C1 segment of cervical spinal cord (tissue), 14 donors: ENCODE measurements at places on chromosomes 4 and X.

DNA sequence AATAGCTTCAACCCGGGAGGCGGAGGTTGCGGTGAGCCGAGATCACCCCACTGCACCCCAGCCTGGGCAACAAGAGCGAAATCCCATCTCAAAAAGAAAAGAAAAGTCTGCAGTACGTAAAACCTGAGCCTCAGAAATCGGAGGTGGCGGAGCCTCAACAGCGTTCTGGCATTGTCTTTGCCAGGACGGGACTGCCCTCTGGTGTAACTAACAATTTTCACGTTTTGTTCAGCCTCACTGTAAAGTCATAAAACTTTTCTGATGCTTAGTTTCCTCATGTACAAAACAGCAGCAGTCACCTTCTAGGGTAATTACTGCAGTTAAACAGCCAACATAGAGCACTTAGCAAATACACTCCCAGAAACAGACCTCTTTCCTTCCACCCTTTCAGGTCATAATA, 121.7 kb downstream of the RBM47 start:
- DNase-seq, result no peak

- DNase-seq, result no peak
These were observed 548.1 kb downstream of the PACRGL start for GRCh38 chr4:21248331-21248730.

DNA sequence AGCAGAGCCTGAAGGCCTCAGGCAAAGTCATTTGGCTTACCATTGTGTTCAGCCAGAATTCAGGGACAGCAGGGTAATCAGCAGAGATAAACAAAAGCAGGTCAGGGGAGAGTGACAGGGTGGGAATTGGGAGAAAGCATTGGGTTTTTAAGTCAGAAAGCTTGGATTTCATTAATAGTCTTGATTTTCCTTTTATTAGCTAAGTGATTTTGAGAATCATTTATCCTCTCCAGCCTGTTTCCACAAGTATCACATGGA, 410.1 kb downstream of the HNRNPD start:
- DNase-seq, result no peak

- no peak for DNase-seq
These were observed 18.3 kb upstream of the MSX1 start for GRCh38 chr4:4841156-4841555.

DNA sequence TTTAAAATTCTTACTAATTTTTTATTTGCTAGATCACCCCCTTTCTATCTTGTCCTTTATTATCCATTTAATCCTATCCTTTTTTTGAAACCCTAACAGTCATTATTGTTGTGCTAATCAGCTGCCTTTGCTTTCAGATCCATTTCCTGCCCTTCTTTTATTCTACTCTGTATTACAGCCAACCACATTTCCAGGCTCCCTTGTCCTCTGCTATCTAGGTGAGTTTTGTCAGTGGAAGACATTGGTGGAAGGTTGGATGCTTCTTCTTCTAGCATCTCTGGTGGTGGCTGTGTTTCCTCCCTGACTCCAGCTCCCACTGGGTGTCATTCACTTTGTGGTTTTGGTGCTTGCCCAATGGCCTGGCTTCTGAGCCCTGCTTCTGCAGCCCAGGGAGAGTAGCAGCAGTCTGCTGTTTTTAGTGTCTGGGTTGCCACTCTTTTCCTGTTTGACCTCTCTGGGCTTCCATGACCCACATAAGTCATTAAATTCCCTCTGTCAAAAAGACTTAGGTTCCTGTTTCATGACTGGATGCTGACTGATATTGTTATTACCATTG, 225.2 kb upstream of the PGRMC2 start:
- DNase-seq, result no peak

DNA sequence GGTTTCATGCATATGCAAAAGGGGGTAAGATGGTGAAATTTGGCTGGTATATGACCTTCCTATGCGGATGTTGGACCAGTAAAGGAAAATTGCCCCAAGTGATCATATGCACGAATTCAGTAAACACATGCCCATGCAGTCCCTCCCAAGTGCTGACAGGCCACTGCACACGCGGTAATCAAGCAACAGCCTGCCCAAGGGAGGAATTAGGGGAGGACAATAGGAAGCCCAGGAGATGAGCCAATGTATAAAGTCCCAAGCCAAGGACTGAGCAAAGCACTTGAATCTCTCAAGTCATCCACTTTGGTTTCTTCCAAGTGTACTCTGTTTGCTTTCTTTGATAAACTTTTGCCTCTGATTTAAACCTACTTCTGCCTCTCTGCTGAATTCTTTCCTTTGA, 21.1 kb downstream of the MAGEB16 start:
- no peak for DNase-seq

GRCh38 chrX:79161655-79162054, 17.2 kb downstream of the GPR174 start:
- no peak for DNase-seq

DNA sequence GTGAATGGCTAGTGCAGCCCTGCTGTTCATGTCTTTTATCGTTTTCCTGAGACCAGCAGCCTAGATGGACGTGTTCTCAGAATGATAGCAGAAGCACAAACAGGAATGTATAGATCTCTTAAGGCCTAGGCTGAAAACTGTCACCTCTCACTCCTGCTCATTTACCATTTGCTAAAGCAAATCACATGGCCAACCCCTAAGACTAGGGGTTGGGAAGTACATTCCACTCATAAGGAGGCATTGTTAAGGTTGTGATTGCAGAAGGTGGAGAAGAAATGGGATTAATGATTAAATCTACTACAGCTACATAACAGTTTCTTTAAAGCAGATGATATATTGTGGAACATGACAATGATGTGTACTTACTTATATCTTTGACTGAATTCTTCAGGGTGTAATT, 536.8 kb upstream of the FTHL17 start:
- no peak for DNase-seq

DNA sequence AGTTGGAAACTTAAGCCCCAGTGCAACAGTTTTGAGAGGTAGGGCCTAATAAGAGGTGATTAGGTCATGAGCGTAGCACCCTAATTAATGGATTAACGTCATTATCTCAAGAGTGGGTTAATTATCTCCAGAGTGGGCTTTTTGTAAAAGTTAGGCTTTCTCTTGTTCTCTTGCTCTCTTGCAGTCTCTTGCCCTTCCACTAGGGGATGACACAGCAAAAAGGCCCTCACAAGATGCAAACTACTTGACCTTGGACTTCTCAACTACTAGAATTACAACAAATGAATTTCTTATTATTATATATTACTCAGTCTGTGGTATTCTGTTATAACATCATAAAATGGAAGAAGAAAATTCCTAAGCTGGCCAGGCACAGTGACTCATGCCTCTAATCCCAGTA, 22.1 kb upstream of the NDST3 start:
- DNase-seq, result no peak

DNA sequence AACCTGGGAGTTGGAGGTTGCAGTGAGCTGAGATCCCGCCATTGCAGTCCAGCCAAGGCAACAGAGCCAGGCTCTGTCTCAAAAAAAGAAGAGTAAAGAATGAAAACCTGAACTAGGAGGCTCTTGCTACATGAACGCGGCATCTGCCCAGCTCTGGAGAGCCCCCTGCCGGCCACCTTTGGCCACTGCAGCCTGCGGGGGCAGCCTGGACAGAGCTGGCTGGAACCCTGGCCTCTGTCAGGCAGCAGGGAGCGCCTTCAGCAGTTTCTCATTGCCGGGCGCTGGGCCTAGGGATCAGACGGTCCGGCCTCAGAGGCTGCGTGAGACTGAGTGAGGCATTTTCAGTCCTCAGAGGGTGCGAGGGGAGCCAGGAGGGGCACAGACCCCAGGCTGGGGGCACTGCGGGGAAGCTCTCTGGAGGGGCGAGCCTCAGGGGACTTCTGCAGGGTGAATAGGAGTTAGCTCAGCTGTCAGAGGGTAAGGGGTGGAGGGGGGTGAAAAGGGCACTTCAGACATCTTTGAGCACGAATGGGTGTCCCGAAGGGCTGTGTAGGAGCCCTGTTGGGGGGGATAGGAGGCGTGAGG, 17.5 kb downstream of the DOK7 start:
- peak; percentile 57 for DNase-seq

- no peak for DNase-seq
These were observed 19.6 kb upstream of the CHM start for GRCh38 chrX:86066998-86067397.

DNA sequence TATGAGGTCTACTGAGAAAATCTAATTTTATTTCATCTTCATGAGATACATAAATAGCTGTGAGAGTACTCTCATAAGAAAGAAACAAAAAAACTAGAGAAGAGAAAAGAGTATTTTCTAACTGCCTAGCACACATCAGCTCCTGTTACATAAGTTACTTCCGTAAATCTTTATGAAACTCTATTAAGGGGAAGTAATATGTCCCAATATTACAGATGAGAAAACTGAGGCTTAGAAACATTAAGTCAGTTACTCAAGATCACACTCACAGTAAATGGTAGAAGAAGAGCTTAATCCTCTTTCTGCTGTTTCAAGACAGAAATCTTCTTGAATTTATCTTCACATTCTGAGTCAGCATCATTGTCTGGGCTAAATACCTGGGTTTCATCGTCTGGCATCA, 164.1 kb downstream of the DTHD1 start:
- DNase-seq, result no peak

GRCh38 chr4:71261633-71262121, 77.1 kb upstream of the SLC4A4 start:
- no peak for DNase-seq

DNA sequence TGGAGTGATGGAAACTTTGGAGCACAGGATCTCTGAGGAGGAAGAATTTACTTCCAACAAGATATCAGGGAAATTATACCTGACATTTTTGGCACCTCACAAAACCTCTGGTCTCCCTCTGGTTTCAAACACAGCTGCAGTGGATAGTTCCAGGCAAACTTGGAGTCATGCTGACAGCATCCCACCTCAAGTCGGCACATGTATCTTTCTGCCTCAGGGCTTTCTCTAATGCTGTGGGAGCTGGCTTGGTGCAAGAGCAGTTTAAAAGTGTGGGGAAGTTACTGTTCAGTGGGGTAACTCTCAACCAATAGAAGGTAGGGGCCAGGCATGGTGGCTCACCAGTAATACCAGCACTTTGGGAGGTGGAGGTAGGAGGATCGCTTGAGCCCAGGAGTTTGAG, 207.1 kb upstream of the NHS start:
- DNase-seq, result no peak

- DNase-seq, result no peak
These were observed 35.7 kb upstream of the SLC2A9 start for GRCh38 chr4:10057023-10057395.

DNA sequence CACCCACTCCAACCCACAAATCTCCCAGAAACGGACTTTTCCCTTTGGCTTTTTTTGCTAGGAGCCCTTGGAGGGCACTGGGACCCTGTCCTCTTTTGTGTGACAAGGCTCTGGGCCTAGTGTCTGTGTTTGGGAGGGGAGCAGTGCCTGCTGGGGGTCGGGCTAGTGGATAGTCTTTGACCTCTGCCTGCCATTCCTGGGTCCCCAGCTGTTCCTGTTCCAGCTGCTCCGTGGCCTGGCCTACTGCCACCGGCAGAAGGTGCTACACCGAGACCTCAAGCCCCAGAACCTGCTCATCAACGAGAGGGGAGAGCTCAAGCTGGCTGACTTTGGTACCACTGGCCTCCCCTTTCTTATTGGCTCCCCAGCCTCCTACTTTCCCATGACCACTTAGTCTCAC, 6.7 kb upstream of the USP11 start:
- no peak for DNase-seq

GRCh38 chrX:10356979-10357378, 200.2 kb downstream of the CLCN4 start:
- no peak for DNase-seq

- no peak for DNase-seq
These were observed 1160.6 kb upstream of the AGA start for GRCh38 chr4:178602833-178603232.

GRCh38 chr4:20323991-20324390, 72.3 kb downstream of the SLIT2 start:
- DNase-seq, result no peak

DNA sequence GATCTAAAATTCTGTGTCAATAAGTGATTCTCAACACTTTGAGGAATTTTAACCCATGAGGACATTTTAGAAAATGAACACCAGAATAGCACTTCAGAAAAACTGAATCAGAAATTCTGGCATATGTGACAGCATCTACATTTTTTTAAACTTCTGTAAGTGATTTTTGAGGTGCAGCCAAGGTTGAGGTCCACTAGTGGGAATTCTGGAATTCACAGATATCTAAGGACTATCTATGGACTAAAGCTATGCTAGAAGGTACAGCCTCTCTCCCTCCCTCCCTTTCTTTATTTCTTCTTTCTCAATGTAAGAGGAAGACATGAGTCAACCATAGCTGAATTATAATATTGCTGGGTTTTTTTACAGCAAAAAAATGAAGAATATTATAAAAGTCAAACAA, 508.2 kb upstream of the ATOH1 start:
- DNase-seq, result no peak

GRCh38 chrX:21440911-21441310, 66.7 kb downstream of the CNKSR2 start:
- no peak for DNase-seq

DNA sequence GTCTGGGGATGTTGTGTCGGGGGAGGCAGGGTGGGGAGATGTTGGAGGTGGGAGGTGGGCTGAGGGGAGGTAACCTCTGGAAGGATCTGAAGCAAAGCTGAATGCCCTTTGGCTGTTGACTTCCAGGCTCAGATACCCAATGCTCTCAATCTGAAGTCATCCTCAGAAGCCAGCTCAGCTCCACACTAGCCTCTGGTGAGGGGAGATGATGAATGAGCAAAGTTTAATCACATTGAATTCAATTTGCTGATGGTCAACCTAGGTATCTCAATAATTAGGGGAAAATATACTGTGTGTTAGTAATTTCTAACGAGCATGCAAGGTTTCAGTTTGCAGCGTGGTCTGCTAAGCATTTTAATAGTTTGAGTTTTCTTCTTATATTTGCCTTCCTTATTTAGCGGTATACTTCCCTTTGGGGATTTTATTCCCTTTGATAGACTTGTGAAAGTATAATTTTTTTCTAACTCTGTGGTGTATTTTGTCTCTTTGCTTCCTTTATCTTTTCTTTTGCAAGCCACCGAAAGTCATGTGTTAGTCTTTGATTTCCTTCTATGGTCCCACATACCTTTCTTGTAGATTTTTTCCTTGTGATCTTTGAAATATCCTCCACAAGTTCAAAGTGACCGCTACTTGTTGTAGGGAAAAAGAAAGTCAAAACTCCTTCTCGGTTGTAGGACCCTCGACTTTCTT, 146.3 kb upstream of the LEF1 start:
- DNase-seq, result no peak

- no peak for DNase-seq
These were observed 388.7 kb downstream of the PCDH10 start for GRCh38 chr4:133537780-133538281.

- DNase-seq, result no peak
These were observed 1496.3 kb downstream of the PCDH7 start for GRCh38 chr4:32216502-32216901.

- no peak for DNase-seq
These were observed 109.9 kb upstream of the TBL1X start for GRCh38 chrX:9354918-9355317.
